Endodermal cell (in vitro differentiated cells): ENCODE measurements at places on chromosomes 1 and 21.

DNA sequence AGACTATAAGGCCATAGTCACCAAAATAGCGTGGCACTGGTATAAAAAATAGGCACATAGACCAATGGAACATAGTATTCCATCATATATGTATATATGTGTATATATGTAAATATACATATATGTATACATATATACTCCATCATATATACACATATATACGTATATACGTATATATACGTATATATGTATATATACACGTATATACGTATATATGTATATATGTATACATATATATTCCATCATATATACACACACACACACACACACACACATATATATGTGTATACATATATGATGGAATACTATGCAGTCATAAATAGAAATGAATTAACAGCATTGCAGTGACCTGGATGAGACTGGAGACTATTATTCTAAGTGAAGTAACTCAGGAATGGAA is 204.6 kb downstream of the LTN1 start:
- DNase-seq, result no peak
- H3K27ac ChIP-seq, result no peak overlapping the region
- no peaks in the 10 kb centered on the region for H3K36me3 ChIP-seq
- H3K27me3 ChIP-seq, result no peaks in the 10 kb centered on the region
- no peak overlapping the region for H3K4me3 ChIP-seq

- H3K36me3 ChIP-seq, result no peaks in the 10 kb centered on the region
- H3K4me1 ChIP-seq, result peaks cover 4% of the 10 kb centered on the region
- H3K27me3 ChIP-seq, result no peaks in the 10 kb centered on the region
Observed at GRCh38 chr1:234676103-234676594, 66.2 kb upstream of the IRF2BP2 start.

- no peak overlapping the region for H3K4me3 ChIP-seq
- no peaks in the 10 kb centered on the region for H3K36me3 ChIP-seq
- H3K27ac ChIP-seq, result no peak overlapping the region
- DNase-seq, result no peak
- no peaks in the 10 kb centered on the region for H3K27me3 ChIP-seq
- no peaks in the 10 kb centered on the region for H3K4me1 ChIP-seq
Observed at GRCh38 chr21:27581168-27581567, 614.3 kb upstream of the ADAMTS5 start.

GRCh38 chr21:35457097-35457804 is 408.1 kb upstream of the RUNX1 start:
- H3K4me1 ChIP-seq, result no peaks in the 10 kb centered on the region
- H3K4me3 ChIP-seq, result no peak overlapping the region
- H3K27ac ChIP-seq, result no peak overlapping the region

DNA sequence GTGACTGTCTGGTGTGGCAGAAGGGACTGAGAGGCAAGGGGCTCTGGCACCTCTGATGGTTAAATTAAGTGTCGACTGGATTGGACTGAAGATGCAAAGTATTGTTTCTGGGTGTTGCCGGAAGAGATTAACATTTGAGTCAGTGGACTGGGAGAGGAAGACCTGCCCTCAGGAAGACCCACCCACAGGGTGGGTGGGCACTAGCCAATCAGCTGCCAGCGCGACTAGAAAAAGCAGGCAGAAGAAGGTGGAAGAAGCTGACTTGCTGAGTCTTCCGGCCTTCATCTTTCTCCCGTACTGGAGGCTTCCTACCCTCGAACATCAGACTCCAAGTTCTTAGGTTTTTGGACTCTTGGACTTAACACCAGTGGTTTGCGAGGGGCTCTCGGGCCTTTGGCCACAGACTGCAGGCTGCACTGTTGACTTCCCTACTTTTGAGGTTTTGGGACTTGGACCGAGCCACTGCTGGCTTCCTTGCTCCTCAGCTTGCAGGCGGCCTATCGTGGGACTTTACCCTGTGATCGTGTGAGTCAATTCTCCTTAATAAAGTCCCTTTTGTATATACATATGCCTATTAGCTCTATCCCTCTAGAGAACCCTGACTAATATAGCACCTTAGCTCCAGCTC is 79.6 kb downstream of the KAZN start:
- H3K27ac ChIP-seq, result no peak overlapping the region
- H3K4me1 ChIP-seq, result peaks cover 7% of the 10 kb centered on the region
- H3K4me3 ChIP-seq, result no peak overlapping the region
- H3K36me3 ChIP-seq, result no peaks in the 10 kb centered on the region
- no peaks in the 10 kb centered on the region for H3K27me3 ChIP-seq
- no peak for DNase-seq

DNA sequence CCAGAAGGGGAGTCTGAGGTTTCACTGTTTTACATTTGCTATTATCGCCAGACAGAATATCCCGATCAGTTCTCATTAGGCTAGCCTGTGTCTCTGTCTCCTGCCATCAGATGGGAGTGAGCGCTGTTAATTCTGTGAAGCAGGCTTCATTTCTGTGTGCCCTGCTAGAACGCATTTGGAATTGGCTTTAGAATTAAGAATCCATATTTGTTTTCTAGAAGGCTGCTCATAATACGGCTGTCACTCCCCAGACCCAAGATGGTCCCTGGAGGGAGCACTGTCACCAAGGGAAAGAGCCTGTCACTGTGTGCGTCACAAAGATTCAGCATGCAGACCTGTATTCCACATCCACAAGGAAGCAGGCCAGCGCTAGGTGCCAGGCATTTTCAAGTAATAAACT is 49.2 kb downstream of the CASQ2 start:
- H3K36me3 ChIP-seq, result no peaks in the 10 kb centered on the region
- H3K27ac ChIP-seq, result peak overlapping the region; percentile 48
- peaks cover 7% of the 10 kb centered on the region for H3K4me1 ChIP-seq
- no peaks in the 10 kb centered on the region for H3K27me3 ChIP-seq

DNA sequence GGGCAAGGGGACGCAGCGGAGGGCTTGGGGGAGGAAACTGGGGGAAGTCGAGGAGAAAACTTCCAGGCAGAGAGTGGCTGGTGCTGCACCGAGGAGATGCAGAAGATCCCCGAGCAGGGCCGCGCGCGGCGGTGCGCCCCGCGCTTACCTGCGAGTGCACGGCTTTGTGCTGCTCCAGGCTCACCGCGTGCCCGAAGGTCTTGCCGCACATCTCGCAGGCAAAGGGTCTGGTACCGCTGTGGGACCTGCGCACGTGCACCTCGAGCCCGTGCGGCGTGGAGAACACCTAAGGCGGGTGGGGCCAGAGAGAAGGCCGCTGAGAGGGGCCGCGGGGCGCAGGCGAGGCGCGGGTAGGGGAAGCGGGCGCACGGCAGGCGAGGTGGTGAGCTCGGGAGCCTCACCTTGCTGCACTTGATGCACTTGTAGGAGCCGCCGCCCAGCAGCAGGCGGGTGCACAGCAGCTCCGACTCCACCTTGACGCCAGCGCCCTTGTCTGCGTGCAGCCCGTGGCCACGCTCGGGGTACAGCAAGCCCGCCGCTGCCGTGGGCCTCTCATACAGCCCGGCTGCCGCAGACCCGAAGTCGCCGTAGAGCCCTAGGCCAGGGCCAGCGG is 6.4 kb downstream of the GFI1 start:
- peaks cover 19% of the 10 kb centered on the region for H3K4me1 ChIP-seq
- H3K27ac ChIP-seq, result no peak overlapping the region
- DNase-seq, result peak; percentile 82
- H3K36me3 ChIP-seq, result no peaks in the 10 kb centered on the region

DNA sequence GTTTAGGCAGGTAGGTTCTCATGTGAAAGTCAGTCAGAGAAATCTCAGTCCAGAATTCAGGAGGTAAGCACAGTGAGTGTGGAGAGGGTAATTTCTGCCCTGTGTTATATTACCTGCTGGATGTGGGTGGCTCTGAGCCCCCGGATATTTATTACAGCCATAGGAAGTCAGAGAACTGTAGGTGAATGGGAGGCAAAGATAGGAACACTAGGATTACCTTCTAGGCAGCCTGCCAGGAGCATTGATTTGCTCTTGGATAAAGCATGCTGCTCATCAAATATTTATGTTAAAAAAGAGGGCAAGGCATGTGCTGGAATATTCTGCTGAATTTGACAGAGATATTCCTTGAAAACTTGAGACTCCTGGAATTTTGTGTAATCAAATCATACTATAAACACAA is 8.5 kb downstream of the GNG12 start:
- no peaks in the 10 kb centered on the region for H3K27me3 ChIP-seq
- no peaks in the 10 kb centered on the region for H3K4me1 ChIP-seq
- no peak for DNase-seq
- no peak overlapping the region for H3K4me3 ChIP-seq
- no peak overlapping the region for H3K27ac ChIP-seq

GRCh38 chr1:6386371-6386949 is 7.1 kb downstream of the ACOT7 start:
- DNase-seq, result peak; percentile 63
- H3K4me3 ChIP-seq, result no peak overlapping the region
- no peaks in the 10 kb centered on the region for H3K27me3 ChIP-seq
- no peaks in the 10 kb centered on the region for H3K36me3 ChIP-seq
- no peak overlapping the region for H3K27ac ChIP-seq
- H3K4me1 ChIP-seq, result no peaks in the 10 kb centered on the region

- no peak overlapping the region for H3K27ac ChIP-seq
- no peak for DNase-seq
- H3K4me1 ChIP-seq, result peaks cover 13% of the 10 kb centered on the region
- H3K4me3 ChIP-seq, result peak overlapping the region; percentile 94
- H3K36me3 ChIP-seq, result no peaks in the 10 kb centered on the region
Observed at GRCh38 chr1:244449936-244450508, 1.7 kb downstream of the ADSS2 start.

- H3K4me1 ChIP-seq, result no peaks in the 10 kb centered on the region
- no peaks in the 10 kb centered on the region for H3K27me3 ChIP-seq
- DNase-seq, result no peak
- H3K27ac ChIP-seq, result no peak overlapping the region
Observed at GRCh38 chr1:176888471-176889032, 276.0 kb downstream of the ASTN1 start.

- no peak overlapping the region for H3K27ac ChIP-seq
- no peaks in the 10 kb centered on the region for H3K27me3 ChIP-seq
- no peaks in the 10 kb centered on the region for H3K4me1 ChIP-seq
- DNase-seq, result no peak
- no peak overlapping the region for H3K4me3 ChIP-seq
Observed at GRCh38 chr1:98177751-98178150, 256.9 kb upstream of the DPYD start.

DNA sequence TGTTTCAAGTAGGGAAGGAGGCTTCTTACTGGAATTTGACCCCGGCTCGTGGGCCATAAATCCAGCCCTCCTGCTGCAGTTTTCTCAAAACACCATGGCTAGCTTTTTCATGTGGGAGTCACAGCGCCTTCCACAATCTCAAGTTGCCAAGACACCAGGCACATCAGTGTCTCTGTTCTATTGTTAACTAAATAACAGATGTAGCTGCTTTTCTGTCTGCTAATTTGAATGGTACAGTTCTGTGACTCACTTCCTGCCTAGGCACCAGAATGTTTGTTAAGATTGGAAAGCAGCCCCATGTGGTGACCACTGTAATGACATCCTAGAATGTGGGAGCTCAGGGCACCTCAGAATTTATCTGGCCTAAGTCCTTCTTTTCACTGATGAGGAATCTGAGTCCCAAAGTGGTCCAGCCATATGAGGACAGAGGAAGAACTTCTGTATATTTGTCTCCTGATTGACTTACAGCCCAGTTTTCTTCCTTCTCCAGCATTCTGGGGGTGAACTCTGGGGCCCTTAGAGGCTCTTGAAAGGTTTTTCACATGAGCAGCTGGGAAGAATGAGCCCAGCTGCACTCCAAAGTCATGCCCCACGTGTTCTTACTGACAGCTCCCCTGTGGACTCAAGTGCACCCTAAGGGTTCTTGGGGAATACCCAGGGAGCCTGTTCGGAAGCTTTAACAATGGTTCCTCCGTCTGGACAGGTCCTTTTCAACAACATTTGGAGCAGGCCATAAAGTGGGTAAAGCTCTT is 27.5 kb downstream of the TRIM45 start:
- H3K36me3 ChIP-seq, result peaks cover 84% of the 10 kb centered on the region
- H3K27me3 ChIP-seq, result no peaks in the 10 kb centered on the region
- H3K4me1 ChIP-seq, result no peaks in the 10 kb centered on the region

DNA sequence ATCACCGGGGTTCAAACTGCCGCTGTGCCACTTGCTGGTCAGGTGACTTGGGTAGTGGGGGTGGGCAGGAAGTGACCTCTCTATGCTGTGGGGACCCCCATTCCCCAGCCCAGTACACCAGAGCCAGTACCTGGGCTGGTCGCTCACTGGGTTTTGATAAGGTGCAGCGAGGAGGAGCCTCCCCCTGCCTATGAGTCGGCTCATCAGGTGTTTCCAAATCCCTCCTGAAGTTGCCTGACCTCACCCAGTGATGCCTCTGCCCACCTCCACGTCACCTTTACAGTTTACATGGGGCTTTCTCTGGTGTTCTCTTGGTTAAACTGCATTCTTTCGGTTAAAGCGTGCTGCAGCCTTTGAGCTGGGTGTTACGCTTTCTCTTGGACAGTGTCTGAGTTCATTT is 58.2 kb downstream of the ARHGEF10L start:
- H3K27ac ChIP-seq, result no peak overlapping the region
- H3K27me3 ChIP-seq, result no peaks in the 10 kb centered on the region
- H3K4me3 ChIP-seq, result no peak overlapping the region
- H3K36me3 ChIP-seq, result no peaks in the 10 kb centered on the region
- H3K4me1 ChIP-seq, result no peaks in the 10 kb centered on the region

DNA sequence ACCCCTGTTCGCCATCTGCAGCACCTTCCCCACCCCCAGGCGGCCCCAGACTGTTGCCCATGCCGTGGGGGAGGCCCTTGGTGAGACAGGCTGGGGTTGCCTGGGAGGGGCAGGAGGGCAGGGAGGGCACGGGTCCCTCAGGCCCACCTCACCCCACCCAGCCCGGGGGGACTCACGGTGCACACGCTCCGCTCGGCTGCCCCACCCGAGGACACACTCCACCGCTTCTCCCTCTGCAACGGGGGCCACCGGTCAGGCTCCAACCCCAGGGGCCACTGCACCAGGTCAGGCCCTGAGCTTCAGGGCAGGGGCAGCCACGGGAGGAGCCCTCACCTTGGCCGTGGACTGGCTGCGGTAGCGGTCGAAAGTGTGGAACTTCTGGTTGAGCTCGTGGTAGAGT is 24.0 kb upstream of the COL16A1 start:
- no peaks in the 10 kb centered on the region for H3K27me3 ChIP-seq
- no peak for DNase-seq
- no peak overlapping the region for H3K27ac ChIP-seq
- no peak overlapping the region for H3K4me3 ChIP-seq

DNA sequence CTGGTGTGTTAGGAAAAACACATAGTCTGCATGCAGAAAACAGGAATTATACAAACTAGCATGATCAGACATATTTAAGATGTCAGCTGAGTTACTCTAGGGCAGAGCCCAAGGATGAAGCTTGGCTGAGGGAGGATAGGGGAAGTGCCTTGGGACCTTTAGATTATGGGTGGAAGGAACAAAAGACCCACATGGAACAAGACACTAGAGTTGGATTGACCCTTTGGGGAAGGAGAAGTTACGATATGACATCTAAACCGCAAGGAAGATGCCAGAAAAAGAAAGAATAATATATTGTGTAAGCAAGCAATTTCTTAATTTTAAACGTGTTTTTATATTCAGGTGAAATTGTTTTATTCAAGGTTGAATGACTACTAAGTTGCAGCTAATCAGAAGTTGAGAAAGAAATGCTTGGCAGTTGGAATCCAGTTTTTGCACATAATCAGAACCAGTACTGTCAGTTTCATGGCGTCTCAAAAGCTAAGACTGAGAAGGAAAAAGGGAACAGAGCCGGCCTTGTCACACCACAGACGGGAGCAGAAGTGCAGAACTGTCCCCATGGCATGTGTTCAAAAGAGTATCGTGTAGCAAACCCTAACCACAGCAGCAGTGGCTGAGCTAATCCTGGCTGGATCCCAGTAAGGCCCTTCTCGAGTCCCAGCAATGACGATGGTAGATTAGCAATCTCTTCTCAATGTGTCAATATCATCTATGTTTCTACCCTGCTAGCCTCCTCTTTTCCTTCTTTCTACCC is 31.2 kb upstream of the IFNAR2 start:
- H3K27ac ChIP-seq, result no peak overlapping the region
- peaks cover 3% of the 10 kb centered on the region for H3K4me1 ChIP-seq
- no peak overlapping the region for H3K4me3 ChIP-seq
- no peak for DNase-seq
- H3K27me3 ChIP-seq, result peaks cover 6% of the 10 kb centered on the region
